Activated effector memory CD4-positive, alpha-beta T cell treated with Interleukin-2 at 50 U/mL for 16 hours (primary cell): ENCODE measurements at places on chromosomes 4 and X.

- no peak for DNase-seq
Measured at GRCh38 chr4:52999626-53000025, 137.5 kb downstream of the RASL11B start.

GRCh38 chr4:25769251-25769650, 93.5 kb downstream of the SEL1L3 start:
- DNase-seq = no peak

DNA sequence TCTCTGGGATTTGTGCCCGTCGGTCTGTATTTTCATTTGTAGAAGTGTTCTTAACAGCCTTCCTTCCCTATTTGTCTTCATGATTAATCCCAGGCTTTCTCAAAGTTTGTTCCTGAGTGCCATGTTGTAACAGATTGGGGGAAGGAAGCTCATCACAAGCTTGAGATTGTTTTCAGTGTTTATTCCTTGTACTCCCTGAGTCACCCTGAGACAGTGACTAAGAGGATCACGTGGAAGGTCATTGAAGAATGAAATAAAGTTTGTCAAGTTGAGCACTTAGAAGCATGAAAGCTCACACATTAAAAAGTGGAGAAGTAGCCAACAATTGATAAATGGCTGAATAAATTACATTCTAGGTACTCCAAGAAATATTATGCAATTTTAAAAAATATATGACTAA, 153.5 kb upstream of the FAM241A start:
- no peak for DNase-seq

GRCh38 chr4:80266902-80267380, 477 bp downstream of the FGF5 start:
- no peak for DNase-seq
